ENCODE measurements at places on chromosomes 7 and 10.

DNA sequence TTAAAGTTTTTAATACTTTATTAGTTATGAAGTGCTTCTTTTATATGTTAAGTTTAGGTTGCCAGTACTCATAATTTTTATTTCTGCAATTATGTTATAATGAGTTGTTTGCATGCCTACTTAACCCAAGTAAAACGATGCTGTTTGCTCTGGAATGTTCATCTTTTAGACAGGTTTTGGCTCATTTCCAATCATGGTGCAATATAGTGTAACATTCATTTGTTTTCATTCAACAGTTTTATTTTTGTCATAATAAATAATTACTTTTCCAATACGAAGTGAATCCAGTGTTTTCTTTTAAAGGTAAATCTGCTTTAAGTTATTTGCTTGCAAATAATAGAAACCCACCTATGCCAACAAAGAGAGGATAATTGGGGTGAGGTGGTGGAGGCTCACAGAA is 22.1 kb downstream of the ARL5B start:
- no peak for DNase-seq

DNA sequence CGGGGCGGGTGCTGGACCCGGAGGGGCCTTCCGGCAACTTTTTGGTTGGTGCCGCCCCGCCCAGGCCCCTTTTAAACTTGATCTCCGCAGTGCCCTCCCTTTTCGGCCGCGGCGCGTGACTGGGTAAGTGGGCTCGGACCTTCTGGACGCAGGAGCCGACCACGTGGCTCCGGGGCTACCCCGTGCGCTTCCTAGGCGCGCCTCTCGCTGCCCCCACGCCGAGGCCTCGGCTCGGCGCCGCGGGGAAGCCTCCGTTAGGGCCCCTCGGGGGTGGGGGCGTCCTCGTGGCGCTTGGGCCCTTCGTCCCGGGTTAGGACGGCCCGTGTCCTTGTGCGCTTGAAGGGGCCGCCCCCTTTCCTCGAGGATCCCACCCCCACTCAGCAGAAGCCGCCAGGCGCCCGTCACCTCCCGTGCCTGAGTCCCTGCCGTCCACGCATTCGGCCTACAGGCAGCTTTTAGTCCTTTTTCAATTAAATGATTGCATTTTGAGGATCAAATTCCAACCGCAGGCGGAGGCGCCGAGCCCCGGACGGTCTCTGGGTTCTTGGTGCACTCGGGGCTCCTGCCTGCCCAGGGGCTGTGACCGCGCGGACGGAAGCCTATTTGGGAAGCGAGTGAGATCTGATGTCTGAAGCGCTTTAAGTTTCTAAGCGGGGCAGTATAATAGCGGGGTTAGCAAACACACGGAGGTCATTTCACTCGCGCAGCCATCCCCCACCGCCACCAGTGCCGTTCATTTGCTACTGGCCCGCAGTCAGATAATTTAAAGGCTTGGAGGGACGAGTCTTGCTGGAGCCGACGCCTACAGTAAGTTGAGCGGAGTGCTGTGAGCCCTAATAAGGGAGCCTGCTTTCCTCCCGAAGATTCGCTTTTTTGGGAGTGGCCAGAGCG is 31.8 kb upstream of the TOMM7 start:
- peak; percentile 87 for DNase-seq

DNA sequence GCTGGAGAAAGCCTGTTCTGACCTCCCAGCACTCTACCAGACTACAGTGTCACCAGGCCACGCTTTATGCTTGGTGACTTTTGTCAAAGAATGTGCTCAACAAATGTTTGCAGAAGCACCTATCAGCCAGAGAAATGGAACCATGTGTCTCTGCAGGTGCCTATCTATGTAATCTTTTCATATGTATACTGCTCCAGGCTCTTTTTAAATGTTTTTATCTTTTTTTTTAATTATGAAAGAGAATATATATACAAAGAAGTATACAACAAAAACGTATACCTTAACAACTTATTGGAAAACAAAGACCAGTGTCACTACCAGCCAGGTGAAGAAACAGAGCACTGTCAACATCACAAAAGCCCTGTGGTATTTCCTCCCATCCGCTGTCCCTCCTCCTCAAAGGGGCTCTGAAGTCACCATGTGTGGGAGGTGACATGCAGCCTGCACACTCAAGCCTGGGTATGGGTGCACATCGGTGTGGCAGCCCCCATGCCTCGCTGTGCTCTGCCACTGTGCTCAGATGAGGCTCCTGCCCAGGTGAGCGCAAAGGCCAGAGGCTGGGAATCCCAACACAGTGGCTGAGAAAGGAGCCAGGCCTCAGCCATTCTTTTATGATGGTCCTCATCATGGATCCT is 120.6 kb downstream of the CLEC2L start:
- no peak for DNase-seq

GRCh38 chr7:111014079-111014478 is 76.8 kb upstream of the LRRN3 start:
- no peak for DNase-seq

DNA sequence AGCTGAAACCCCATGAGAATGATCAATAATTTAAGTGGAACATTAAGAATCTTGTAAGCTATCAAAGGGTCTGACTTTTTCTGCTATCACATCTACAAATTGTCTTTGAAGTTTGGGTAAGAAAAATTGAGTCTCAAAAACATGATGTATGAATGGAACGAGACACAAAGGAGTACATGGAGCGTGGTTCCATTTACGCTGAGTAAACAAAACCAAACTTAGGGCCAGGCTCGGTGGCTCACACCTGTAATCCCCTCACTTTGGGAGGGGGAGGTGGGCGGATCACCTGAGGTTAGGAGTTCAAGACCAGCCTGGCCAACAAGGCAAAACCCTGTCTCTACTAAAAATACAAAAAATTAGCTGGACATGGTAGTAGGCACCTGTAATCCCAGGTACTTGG is 24.3 kb downstream of the SMC3 start:
- no peak for DNase-seq

GRCh38 chr10:36677431-36677768 is 448.0 kb upstream of the ANKRD30A start:
- no peak for DNase-seq

- no peak for DNase-seq
These were observed 23.2 kb downstream of the PPP1R17 start for GRCh38 chr7:31710171-31710570.

DNA sequence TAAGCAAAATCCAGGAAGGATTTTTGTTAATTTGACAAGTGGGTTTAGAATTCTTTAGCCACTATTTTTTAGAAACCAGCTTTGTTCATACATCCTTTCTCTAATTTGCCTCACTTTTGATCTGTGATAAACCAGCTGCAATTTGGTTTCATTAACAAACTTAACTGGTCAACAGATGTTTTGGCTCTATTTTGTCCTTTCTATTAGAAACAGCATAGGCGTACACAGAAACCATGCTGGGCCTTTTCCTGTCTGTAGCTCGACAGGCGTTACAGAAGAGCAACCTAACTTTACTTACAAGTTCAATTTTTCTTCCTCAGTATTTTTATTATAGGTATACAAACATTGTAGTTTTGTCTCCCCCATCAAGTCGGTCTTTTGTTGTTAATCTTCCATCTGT is 28.2 kb downstream of the KAT6B start:
- DNase-seq: no peak

GRCh38 chr10:30058570-30059132 is 735 bp downstream of the JCAD start:
- DNase-seq: no peak

GRCh38 chr7:138979226-138979979 is 1.8 kb downstream of the KIAA1549 start:
- no peak for DNase-seq

GRCh38 chr7:10924370-10924769 is 49.3 kb upstream of the PHF14 start:
- no peak for DNase-seq

- no peak for DNase-seq
These were observed 88.1 kb downstream of the RPS24 start for GRCh38 chr10:78121801-78122200.

GRCh38 chr7:118053353-118053752 is 130.6 kb upstream of the LSM8 start:
- DNase-seq: no peak

- no peak for DNase-seq
These were observed 117.6 kb downstream of the SNX13 start for GRCh38 chr7:17822547-17823173.

GRCh38 chr7:159010937-159011721 is 133.5 kb downstream of the VIPR2 start:
- no peak for DNase-seq

GRCh38 chr7:134892963-134893362 is 93.3 kb upstream of the AGBL3 start:
- no peak for DNase-seq

DNA sequence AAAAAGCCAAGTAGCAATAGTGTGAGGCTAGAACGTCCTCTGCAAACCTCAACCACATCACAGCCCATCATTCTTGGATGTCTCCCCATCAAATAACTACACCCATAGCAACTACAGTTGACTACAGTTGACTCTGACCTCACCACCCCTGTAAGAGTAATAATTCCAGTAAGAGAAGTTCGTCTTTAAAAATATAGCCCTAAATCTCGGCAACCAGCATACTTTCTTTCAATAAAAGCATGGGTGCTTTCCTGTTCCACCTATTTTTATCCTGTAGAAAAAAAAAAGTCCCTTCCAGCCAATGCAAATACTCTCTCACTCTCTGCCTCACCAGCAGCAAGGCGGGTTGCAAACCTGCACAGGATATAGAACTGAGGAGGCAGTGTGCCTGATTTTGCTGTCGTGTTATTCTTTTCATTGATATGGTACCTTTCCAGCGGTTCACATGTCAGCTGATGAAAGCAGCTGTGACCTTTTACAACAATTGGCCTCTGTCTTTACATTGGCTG is 187.5 kb upstream of the NFE2L3 start:
- no peak for DNase-seq

- DNase-seq: no peak
These were observed 59.7 kb upstream of the TBX20 start for GRCh38 chr7:35313575-35313974.

GRCh38 chr7:44152971-44153947 is 12.1 kb upstream of the MYL7 start:
- no peak for DNase-seq

- DNase-seq: no peak
These were observed 160.9 kb downstream of the REEP3 start for GRCh38 chr10:63681993-63682697.

GRCh38 chr10:130720235-130720634 is 584.0 kb downstream of the GLRX3 start:
- DNase-seq: no peak

DNA sequence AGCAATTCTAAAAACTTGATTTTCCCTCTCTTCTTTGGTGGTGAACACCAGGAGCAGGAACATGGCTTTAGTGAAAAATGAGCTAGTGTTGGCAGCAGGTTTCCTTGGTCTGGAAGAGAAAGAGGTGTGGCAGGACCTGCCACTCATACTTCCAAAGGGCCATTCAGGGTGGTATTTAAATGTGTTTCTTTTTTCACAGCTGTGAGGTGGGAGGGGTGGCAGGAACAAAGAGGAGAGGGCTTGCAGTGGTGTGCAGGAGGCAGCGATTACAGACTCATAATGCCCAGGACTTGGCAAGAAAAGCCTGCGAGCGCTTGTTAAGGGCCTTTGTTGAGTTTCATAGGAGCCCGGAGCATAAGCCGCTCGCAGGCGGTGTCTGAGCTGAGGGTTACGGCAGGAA is 36.8 kb downstream of the WIPF3 start:
- no peak for DNase-seq

DNA sequence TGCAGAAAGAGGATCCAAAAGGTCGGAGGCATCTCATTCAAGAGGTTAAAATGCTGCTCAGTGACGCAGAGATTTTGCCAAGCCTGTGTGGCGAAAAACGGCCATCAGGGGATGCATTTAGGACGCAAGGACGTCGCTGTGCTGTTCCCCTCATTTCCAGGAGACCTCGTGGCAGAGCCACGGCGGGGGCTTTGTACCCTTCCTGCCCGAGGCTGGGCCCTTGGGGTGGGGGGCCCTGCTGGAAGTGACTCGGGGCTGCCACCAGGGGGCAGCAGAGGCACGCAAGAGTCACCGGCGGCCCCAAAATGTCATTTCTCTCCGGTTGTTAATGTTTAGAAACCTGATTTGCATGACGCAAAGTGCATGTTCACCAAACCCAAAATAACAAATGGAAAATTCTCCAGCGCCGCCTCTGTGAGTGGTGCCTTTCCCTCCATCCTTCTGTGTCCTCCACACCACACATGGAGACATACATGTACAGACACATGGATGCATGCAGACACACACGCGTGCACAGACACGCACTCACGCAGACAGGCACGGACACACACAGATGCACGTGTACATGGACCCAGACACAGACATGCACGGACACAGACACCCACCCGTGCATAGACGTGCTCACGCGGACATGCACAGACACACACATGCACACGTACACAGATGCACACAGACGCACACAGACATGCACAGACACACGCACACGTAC is 51.0 kb upstream of the NKX6-2 start:
- DNase-seq: peak; percentile 57

DNA sequence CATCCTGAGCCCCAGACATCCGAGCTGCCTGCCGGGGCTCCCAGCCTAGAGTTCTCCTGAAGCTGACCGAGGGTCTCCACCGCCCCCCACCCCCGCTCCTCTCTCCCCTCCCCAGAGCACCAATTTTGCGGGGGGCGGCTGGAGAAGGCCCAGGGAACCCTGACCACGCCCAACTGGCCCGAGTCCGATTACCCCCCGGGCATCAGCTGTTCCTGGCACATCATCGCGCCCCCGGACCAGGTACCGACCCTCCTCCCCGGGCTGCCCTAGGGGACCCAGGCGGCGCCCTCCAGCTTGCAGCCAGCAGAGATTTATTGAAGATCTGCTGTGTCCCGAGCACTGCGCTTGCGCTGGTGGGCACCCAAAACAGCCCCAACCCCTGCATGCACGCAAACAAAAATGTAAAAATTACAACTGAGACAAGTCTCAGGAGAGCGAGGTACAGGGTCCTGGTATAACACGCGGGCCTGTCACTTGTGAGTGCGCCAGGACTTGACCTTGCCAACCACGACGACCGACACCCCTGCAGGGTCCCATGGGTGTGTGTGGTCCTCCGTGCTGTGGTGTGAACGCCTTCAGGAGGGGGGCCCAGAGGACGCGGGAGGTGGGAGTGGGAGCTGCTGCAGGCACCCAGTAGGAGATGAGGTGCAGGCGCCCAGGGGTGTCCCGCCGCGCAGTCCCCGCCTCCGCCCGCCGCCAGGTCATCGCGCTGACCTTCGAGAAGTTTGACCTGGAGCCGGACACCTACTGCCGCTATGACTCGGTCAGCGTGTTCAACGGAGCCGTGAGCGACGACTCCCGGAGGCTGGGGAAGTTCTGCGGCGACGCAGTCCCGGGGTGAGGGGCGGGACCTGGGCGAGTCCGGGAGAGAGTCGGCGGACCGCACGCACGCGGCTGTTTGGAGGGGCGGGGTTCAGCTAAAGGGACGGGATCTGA is 3.1 kb downstream of the PCOLCE start:
- DNase-seq: no peak

GRCh38 chr10:124142006-124142739 is 48.8 kb upstream of the CHST15 start:
- no peak for DNase-seq

- DNase-seq: no peak
These were observed 293.5 kb downstream of the GPAM start for GRCh38 chr10:111890046-111890445.

- no peak for DNase-seq
These were observed 300.9 kb upstream of the NPSR1 start for GRCh38 chr7:34357068-34357467.

All from HTR-8/SVneo (cell line).